ENCODE measurements at places on chromosomes 1 and 21.

DNA sequence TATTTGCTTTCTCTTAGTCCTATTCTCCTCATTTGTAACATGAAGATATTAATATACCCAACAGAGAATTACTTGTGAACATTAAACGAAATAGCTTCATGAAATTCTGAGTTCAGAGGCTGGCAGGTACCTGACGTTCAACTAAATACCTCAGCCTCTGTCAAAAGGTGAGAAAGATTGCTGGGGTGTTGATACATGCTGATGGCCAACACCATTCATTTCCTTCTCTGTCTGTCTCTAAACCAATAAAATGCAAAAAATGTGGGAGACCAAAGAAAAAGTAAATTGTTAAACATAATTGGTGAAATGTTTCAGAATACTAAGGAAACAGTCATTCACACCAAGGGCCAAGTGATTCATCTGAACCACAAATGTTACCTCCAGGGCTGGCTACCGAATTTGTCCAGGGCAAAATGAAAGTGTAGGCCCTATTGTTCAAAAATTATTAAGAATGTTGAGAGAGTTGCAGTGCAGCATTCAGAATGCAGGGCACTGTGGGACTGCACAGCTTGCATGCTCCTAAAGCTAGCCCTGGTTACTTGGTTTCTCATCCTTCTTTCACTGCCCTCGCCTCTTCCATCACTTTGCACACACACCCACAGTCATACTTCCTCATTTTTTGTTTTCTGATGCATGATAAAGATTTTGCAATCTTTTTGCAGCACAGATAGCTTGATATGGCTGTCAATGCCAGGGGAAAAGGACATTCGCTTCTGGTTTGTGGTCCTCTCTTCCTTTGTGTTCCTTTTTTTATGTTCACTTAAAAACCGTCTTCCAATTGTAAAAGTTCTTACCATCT lies 414.3 kb upstream of the NR5A2 start:
- DNase-seq, result no peak

DNA sequence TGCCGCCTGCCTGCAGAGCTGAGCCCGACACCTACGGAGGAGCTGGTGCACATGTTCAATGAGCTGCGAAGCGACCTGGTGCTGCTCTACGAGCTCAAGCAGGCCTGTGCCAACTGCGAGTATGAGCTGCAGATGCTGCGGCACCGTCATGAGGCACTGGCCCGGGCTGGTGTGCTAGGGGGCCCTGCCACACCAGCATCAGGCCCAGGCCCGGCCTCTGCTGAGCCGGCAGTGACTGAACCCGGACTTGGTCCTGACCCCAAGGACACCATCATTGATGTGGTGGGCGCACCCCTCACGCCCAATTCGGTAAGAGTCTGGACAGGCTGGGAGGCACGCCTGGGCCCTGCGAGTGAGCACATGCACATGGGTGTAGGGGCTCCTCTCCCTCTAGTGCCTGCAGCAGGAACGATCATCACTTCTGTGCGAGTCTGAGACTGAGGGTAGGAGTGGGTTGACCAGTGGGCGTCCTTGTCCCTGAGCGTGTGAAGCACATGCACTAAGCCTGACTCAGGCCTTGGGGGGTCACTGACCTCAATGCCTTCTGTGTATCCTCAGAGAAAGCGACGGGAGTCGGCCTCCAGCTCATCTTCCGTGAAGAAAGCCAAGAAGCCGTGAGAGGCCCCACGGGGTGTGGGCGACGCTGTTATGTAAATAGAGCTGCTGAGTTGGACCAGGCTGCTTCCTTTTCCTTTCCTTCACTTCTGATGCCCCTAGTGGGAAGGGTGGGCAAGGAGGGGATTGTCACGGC lies 6.9 kb downstream of the DMAP1 start:
- no peak for DNase-seq

GRCh38 chr1:119209596-119210295 lies 69.3 kb upstream of the WARS2 start:
- DNase-seq, result no peak

DNA sequence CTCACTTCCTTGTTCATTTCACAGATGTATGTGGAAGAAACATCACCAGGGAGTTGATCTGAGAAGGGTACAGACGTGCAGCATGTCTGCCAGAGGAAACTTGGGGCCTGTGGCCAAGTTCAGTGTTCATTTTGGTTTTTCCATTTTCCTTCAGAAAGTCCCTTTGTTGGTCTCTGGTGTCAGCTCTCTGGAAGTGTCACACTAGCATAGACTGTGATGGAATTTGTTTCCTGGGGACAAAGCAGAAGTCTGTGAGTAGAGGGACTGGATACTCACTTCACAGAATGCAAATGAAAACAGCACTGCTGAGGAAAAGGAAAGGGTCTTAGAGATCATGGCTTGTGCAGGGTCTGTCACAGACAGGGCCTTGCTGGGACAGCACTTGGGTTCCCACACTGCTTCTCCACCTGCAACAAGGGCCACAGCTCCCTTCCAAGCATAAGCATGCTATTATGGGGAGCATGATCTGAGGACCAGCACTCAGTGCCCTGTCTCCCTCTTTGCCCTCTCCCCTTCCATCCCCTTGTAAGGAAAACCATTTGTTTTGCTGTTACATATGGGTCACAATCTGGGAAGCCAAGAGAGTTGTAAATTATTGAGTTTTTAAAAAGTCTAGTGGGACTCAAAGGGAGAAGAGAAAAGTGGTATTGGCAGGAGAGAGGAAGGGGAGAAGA lies 31.4 kb upstream of the CD84 start:
- DNase-seq, result no peak

- no peak for DNase-seq
These were observed 9.2 kb downstream of the POU2F1 start for GRCh38 chr1:167229719-167230385.

DNA sequence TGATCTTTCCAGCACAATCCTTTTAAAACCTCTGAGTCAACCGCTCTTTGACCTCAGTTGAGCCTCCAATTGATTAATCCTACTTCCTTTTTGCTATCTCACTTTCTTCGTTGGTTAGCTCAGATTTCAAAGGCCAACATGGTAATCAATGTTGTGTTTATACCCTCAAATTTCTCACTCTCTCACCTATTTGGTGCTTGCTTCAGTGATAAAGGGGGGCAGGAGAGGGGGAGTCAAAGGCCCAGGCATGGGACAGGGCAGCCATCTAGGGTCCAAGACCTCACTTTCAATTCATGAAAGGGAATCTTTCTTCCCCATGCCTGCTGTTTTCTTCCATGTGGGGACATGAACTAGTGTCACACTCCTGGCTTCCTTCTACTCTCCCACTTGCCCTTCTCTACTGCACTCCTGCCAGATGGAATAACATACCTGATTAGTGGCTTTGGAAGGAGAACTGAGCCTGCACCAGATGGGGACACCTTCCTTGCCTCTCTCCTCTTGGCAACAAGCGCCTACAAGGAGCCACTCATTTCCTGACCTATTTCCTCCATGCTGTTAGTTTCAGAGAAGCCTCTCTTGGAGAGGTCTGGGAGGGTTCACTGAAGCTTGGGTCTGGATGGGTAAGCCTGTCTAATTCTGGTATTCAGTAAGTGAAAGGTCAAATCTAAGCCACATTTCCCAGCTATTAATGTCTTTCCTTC lies 73.3 kb upstream of the ARHGAP29 start:
- no peak for DNase-seq

DNA sequence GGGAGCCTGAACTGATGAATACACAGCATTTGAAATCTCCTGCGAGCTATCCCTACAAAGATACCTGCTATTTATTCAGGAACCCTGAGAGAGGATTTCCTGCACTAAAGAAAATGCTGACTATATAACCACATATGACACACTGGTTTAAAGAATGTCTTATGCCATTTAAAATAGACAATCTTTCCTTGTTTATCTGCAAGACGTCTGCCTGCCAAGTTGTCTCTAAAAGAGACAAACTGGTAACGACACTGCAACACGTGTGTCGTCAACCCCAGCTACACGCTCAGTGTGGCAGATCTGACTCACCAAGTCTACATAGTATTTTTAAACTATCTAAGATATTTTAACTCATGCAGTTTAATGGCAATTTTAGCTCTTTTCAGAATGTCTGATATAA lies 42.7 kb downstream of the APP start:
- no peak for DNase-seq

DNA sequence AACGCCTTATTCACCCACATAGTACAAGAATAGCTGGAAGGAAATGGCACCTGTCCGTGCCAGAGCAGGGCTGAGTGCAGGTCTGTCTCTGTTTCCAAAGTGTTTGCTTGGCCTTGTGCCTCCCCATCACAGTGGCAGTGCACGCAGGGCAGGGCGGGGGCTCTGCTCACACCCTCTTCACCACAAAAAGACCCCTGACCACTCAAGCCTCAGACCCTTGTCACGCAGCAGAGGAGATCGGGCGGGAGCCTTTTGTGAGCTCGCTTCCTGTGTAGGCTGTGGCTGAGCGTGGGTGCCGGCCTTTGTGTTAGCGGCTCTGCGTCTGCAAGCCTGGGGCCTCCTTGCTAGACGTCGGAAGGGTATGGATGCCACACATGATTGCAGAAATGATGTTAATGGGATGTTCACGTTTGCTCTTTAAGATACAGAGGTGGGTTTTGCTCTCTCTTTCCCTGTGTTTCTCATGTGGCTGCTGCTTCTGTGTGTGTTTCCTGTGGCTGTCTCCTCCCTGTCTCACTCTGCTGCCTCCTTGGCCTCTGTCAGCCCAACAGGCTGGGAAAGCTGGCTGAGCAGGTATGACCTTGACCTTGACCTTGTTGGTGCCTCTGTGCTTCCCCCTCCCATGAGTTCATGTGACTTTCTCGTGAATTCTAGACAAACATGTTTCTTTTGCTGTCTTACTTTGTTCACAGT lies 45.4 kb downstream of the S100B start:
- DNase-seq, result no peak

DNA sequence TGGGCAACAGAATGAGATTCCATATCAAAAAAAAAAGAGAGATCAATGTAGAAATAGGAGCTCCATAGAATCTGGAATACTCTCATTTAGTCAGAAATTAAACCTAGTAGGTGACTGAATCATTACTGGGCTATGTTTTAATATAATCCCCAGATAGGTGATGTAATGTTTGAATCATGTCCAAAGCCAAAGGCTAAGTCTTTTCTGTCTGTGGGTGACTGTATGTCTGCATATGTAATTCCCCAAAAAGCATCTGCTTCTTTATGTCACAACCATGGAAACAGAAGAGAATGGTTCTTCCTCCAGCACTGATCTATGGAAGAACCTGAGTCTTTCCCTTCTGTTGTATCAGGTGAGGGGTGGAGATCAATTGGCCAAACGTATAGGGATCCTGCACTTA lies 5.8 kb downstream of the LAMC2 start:
- peak; percentile 42 for DNase-seq

- DNase-seq, result no peak
These were observed 27.7 kb downstream of the SPATA45 start for GRCh38 chr1:212819726-212820125.

DNA sequence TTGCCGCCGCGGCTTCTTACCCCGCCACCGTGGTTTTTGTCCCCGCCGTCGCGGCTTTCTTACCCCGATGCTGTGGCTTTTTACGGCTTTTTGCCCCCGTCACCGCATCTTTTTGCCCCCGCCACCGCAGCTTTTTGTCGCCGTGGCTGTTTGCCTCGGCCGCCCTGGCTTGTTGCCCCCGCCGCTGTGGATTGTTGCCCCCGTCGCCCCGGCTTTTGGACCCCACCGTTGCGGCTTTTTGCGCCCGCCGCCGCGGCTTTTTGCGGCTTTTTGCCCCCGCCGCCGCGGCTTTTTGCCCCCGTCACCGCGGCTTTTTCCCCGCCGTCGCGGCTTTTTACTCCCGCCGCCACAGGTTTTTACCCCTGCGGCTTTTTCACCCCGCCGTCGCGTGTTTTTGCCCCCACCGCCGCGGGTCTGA lies 3934.3 kb downstream of the SRGAP2C start:
- DNase-seq, result no peak

DNA sequence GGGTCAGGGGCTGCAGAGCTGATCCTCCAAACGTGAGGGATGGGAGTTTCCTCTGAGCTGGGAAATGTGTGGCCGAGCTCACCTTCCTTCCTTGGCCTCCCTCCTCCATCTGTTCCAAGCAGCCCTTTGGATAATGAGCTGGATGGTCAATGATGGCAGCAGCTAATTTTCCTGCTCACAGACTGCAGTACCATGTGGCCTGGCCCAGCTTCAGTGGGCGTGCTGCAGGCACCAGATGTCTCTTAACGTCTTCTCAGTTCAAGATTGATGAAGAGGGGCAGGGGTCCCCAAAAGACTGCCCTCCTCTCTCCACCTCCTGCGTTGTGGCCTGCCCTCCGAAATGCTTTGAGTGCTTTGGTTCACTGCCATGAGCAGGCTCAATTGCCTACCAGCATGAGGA lies 86.0 kb downstream of the UBIAD1 start:
- DNase-seq, result no peak

DNA sequence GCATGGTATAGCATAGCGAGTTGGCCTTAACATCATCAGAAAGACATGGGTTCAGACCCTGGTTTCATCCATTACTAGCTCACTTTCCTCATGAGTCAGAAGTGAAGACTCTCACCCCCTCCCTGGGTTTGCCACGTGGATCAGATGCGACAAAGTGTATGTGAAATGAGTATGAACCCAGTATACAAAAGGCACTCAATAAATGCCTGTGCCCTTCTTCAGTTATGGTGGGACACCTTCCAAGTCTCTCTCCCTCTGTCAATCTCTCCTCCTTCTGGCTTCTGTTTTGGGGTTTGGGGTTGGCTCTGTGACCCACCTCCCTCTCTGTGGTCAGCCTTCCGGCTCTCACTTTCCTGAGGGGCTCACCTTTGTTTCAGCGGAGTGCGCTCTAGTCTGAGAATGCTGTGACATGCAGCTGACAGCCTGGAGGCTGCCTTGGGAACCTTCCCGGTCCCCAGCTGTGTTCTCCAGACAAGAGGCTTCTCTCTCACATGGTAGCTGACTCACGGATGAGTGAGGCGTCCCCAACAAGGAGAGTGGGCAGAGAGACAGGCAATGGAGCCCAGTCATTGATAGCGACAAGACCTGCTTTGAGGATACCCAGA lies 155.0 kb upstream of the EDN2 start:
- no peak for DNase-seq

DNA sequence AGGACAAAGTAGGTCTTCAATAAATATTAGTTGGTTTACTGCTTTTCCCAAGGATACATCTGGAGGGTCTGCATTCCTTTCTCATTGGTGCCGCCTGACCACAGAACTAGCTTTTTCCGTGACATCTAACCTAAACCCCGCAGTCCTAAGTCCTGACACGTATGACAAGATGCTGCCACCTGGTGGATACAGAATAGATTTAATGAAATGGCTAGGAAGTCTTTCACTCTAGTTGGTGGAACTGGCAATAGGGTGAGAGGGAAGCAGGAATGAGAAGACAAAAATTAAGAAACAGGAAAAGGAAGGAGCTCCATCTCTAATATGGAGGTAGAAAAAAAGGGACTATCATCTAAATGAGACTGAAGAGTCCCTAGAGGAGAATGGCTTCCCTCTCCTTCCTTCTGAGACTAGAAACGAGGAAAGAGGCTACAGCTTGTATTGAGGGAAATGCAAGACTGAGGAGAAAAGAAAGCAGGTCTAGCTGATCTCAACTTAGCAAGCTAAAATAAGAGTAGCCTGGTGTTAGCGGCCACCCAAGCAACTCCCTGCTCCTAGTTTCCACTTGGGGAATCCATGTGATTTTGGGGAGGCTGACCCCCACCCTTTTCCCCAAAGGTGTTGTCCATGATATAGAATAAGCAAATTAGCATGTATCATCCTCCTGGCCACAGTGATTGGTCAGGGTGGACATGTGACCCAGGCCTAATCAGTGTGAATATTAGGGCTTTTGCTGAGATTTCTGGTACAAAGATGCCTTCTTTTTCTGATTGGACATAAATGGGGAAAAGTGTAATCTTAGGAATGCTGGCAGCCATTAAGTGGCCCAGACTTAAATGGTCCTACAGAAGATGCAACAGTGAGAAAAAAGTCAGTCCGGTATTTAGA lies 5.9 kb downstream of the RFX5 start:
- DNase-seq, result peak; percentile 80
